ENCODE measurements at places on chromosomes 2 and 18. TPM values are rescaled to one million over a fixed set of nuclear protein-coding genes. Genes with fewer than 3 reads are reported as not detected.

The SPR gene
- 30.8 TPM for total RNA-seq

The DCDC2C gene
- total RNA-seq: not detected

The PDE1A gene
- 95.7 TPM for total RNA-seq

The NT5DC4 gene
- not detected for total RNA-seq

The RAB27B gene
- total RNA-seq: 5.0 TPM

The ZAP70 gene
- not detected for total RNA-seq

The CD302 gene
- total RNA-seq: 9.0 TPM

The FBXO36 gene
- 2.5 TPM for total RNA-seq
